Ecto neural progenitor cell (in vitro differentiated cells): ENCODE measurements at places on chromosomes 4 and X.
A peak's percentile ranks its signal among the peaks of the same experiment; 100 is the strongest.

- DNase-seq = peak; percentile 69
Measured at GRCh38 chrX:19887911-19888879, 795 bp upstream of the SH3KBP1 start.

GRCh38 chrX:45628041-45628440 lies 427.4 kb upstream of the DIPK2B start:
- DNase-seq = no peak

DNA sequence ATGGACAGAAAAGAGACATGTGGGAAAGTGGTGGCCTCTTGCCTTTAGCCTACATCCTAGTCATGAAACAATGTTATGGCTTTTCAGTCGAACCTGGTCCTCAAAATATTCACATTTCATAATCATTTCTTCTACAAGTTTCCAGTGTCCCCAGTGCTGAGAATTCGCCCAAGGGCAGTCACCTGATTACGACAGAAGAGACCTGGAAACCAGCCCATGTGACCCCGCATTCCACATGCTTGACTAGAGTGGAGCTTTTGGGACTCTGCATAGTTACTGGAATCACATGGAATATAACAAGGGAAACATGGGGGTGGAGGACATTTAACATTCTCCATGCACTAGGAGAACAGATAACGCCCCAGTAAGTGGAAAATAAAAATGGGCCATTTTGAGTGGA lies 100.1 kb downstream of the PPARGC1A start:
- DNase-seq = no peak

GRCh38 chrX:34863906-34864305 lies 78.7 kb upstream of the FAM47B start:
- no peak for DNase-seq

GRCh38 chr4:111208970-111209369 lies 586.1 kb upstream of the PITX2 start:
- DNase-seq = no peak

DNA sequence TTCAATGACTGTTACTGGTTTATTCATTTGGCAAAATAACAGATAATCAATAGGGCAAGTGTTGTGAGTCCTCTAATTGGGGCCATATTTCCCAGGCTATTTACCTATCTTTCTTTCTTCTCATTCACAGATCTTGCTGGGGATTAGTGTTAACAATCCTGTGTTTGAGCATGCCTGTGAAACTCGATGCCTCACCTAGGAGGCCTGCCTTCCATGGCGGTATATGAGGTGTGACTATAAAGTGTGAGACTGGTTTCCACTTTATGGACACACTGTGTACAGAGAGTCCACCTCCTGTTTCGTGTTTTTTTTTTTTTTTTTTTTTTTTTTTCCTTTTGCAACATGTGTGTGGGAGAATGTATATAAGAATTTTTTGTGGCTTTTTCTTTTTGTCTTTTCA lies 199.3 kb downstream of the BMPR1B start:
- no peak for DNase-seq

DNA sequence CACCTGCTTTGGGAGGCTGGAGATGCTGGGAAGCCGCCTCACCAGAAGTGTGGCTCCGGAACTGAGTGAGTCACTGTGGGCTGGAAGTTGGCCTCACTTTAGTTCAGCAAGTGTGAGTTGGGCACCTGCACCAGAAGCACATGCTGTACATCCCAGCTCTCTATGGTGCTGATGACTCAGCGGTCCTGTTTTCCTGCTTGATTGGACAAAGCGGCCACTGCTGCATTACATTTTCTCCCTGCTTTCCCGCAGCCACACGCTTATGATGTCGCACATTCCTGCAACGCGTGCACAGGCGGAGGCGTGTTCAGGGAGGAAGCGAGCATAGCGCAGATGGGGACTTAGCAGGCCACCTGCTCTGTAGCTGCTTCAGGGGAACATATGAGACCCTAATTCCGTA lies 26.7 kb upstream of the CLDN34 start:
- no peak for DNase-seq

DNA sequence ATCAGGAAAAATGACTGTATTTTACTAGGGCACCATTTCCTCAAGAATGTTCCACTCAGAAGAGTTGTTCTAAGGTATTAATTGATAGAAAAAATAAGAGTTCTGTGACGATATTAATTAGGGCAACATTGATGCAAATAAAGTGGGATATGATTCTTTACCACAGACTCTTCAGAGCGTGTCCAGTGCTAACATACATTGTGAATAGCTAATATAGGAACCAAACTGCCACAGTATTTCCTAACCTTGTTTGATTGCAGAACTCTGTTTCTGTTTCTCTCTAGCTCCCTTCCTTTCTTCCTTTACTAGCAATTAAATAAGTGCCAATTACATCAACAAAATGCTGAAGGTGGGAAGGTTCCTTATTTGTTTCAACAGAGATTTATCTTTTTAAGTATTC lies 154.1 kb upstream of the CPEB2 start:
- DNase-seq = no peak

DNA sequence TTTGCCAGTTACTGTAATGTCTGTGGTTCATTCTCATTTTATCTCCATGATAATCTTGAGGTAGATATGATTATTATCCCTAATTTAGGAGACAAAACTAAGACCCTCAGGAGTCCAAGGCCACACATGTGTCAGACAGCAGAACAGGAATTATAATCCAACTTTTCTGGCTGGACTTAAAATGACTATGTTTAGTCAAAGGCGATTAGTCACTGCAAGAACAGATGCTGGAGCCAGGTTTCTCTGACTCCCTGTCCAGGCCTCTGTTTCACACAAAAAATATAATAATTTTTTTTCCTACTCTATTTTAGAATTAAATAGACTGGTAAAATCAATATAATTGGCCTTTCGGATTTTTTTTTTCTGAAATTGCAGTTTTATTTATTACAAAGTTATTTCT lies 56.7 kb upstream of the TMEM131L start:
- DNase-seq = no peak

DNA sequence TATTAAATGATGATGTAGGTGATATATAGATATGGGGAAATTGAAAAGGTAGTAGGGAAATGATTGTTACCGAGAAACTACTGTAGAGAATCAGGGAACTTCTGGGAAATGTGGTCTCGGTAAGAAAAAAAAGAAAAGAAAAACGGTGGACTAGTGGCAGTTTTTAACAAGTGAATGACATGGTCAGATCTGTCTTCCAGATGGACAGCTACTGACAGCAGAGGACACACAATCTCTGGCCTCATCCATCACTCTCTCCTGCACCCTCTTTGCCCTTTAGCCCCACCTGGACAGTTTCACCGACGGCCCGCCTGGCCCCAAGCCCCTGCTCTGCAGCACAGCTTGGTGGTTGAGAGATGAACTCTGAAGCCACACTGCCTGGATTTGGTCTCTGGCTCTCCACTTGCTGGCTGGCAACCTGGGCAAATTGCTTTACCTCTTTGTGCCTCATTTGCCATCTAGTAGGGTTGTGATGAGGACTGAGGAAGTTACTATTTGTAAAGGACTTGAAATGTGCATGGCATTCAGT lies 23.4 kb downstream of the RBM47 start:
- DNase-seq = no peak

DNA sequence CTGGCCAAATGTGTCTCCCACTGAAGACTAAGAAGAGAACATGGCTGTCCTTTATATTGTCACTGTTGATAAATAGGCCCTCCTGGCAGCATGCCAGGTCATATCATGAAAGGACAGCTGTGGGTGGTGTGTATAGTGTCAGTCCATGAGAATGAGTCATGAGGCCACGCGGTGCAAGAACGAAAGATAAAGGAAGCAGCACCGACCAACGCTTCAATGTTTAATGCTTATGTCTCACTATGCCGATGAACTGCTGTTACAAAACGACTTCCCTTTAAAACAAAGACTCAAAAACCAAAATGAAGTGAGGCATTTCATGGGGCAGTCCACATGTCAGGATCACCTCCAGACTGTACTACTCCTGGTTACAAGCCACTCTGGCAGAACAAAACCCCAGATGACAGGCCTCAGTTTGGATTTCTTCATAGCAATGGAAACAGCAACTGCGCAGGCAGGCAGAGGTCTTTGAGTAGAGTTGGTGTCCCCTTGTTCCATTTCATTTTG lies 5.2 kb upstream of the TCEANC start:
- no peak for DNase-seq

- no peak for DNase-seq
Measured at GRCh38 chrX:135522132-135522530, 1.7 kb downstream of the INTS6L start.

DNA sequence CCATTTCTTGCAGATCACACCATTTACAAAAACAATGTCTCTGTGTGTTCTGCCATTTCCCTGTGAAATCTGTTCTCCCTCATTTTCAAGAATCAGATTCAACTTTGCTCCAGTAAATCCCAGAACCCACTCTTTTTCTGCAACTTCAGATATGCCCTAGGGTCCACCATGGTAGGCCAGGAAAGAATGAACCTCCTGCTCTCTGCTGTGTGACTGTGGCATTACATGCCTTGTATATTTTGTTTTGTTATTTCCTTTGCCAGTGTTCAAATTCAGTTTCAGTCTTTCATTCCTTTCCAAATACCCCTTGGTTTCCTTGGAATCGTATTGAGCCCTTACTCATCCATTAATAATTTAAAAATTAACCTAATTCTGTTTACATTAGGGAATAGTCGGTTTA lies 290.2 kb upstream of the VCX start:
- DNase-seq = no peak

DNA sequence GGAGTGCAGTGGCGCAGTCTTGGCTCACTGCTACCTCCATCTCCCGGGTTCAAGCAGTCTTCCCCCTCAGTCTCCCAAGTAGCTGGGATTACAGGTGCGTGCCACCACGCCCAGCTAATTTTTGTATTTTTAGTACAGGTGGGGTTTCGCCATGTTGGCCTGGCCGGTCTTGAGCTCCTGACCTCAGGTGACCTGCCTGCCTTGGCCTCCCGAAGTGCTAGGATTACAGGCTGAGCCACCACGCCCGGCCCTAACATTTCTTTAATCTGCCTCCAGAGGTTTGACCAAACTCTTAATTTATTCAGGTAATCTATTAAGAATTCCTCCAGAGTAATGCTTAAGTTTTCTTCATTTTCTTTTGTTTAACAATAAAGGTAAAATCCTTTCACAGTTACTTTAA lies 171.0 kb downstream of the RAPGEF2 start:
- no peak for DNase-seq

GRCh38 chr4:4308800-4309441 lies 18.9 kb downstream of the ZBTB49 start:
- DNase-seq = no peak

DNA sequence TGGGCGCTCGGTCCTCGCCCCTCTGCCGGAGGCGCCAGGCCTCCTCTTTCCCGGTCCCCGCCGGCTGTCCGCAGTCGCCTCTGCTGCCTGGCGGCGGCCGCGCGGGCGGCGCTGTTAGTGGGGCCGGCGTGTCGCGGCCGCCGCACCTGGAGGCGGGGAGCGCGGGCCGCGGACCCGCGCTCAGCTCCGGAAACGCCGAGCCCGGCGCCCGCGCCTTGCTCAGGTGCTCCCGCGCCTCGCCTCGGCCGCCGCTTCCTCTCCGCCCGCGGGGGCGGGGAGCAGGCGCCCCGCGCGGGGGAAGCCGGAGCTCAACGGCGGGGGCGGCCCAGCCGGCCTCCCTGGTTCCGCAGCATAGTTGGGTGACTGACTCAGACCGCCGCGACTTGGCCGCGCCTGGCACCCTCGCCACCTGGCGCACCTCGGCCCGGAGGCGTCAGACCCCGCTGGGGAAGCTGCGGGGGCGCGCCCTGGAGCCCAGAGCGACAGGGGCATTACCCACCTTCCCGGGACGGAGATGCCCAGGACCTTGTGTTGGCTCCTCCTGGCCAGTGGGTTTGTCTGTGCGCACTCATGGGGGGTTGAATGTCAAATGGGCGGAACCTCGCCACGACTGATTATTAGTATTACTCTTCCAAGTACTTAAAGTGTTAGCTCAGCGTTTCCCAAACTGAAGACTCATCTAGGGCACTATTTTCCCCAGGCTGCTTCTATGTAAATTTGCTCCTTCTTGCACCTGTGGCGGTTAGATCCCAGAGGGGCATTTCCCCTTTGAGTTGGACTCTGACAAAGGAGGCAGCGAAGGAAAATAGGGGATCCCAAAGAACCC lies at the start of gene ARAP2:
Gene ARAP2, minus strand, starts transcription at position 258 of the 826 bp plus-strand sequence. CDS start 15,028 bp downstream, outside the sequence.
- DNase-seq = peak; percentile 69

DNA sequence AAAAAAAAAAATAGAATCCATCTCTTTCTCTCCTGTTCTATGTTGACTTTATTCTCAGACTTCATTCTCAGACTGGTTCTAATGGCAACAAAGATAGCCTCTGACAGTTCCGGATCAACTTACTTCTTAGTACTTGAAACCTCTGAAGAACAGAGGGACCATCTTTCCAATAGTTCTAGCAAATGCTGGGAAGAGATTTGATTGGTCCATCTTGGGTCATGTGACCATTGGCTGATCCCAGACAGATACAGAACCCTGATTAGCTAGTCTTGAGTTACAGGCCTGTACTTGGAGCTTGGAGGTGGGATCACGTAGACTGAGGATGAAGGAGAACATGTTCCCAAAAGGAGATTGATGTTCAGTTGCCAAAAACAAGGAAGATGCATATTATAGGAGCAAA lies 66.9 kb upstream of the STIM2 start:
- DNase-seq = no peak

DNA sequence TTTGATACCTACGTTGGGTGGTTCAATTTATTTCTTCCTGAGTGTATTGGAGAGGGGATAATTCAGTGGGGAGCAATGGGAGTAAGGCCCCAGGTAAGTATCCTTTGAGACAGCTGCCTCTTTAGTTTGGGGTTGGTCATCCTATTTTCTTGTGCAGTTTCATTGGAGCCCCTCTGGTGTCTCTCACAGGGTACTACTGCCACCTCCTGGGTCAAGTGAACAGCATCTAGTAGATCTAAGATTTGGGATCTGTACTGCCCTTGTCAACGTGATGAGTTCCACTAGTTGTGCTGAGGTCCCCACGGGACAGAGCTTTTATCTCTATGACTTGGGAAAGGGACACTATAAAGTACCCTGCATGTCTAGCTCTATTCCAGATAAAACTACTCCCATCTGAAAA lies 80.6 kb downstream of the PBDC1 start:
- no peak for DNase-seq

DNA sequence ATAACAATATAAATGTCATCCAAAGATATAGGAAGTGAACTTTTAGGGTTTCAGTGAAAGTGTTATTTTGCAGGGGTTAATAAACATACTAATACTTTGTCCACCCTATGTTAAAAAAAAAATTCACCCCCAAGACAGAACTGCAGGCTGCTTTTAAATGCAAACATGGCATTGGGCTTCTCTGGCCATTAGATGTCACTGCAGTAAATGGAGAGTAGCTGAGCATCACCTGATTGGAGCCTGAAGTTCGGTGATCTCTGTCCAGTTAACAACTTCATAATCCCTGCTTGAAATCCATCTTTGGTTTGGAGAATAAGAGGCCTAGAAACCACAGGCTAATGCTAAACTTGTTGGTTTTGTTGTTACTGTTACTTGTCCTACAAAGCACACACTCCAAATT lies 18.7 kb downstream of the SLC25A43 start:
- no peak for DNase-seq

- no peak for DNase-seq
Measured at GRCh38 chrX:129934461-129934860, 28.5 kb downstream of the UTP14A start.

- DNase-seq = no peak
Measured at GRCh38 chrX:9310616-9311015, 154.2 kb upstream of the TBL1X start.

GRCh38 chr4:25810461-25811373 lies 52.1 kb downstream of the SEL1L3 start:
- no peak for DNase-seq

GRCh38 chr4:40264995-40265909 lies 68.4 kb downstream of the RHOH start:
- peak; percentile 74 for DNase-seq
